ENCODE measurements at places on chromosomes 2 and 18.
A peak's percentile ranks its signal among the peaks of the same experiment; 100 is the strongest.

- DNase-seq: no peak
Observed at GRCh38 chr2:56476509-56477071, 292.8 kb downstream of the CCDC85A start.

DNA sequence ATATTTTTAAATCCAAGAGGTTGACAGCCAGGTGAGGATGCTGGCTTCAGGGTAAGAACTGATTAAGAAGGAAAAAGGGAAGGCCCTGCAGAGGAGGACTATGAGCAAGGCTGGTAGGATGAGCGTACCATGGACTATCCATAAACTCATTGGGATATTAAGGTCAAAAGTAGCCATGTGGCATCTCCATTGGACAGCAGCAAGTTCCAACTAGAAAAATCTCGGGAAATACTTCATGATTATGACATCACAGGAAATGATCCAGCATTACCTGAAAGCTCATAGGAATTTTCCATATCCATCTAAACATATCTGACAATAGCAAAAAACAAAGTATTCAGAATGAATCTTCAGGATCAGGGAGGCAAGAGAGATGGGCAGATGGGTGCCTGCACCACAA lies 34.2 kb downstream of the TGFA start:
- no peak for DNase-seq

DNA sequence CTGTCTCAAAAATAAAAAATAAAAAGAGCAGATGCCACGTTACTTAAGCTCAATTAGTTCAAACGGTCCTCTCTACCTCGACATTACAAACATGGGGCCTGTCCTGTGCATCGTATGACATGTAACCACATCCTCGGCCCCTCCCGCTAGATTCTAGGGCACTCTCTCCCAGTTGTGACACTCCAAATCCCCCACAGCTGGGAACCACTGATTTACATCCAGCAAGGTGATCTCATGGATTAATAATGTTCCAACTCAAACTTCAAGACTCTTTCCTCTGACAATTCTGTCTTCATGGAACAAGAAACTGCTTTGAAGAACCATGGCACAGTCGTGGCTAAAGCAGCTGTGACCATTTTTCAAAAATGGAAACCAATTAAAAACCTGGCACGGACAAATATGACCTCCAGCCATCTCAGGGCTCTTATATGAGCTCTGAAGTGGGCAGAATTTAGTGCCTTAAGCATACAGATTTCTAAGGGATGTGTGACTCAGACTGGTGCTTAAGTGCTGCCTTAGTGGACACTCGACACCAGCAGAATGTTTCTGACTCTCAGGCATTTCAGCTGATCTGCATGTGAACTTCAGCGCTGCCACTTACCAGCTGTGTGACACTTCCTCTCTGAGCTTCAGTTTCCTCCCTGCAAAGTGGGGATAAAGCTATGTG lies 31.7 kb upstream of the ASAP2 start:
- DNase-seq: peak; percentile 34

DNA sequence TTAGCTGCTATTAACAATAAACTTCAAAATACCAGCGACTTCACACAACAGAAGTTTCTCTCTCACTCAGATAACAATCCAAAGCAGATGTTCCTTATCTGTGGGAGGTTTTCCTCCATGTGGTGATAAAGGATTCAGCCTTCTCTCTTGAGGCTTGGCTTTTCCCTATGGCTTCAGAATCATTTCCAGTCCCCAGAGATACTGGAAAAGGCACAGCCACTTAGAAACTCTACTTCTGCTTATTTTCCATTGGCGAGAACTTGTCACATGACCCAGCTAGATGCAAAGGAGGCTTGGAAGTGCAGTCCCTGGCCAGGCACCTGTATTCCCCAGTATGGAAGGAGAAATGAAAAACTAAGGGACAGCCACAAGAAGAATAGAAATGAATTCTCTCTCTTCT lies 344.8 kb downstream of the MTX2 start:
- no peak for DNase-seq

- DNase-seq: no peak
Observed at GRCh38 chr18:67232991-67233390, 283.5 kb downstream of the DSEL start.

GRCh38 chr18:37574113-37574512 lies 8.5 kb upstream of the CELF4 start:
- DNase-seq: no peak

- no peak for DNase-seq
Observed at GRCh38 chr2:215435280-215435869, 493 bp downstream of the FN1 start.

- no peak for DNase-seq
Observed at GRCh38 chr2:202944816-202945215, 32.7 kb downstream of the CARF start.

- no peak for DNase-seq
Observed at GRCh38 chr2:15941871-15942710, 1.7 kb downstream of the MYCN start.

- no peak for DNase-seq
Observed at GRCh38 chr2:10575609-10576280, 114.0 kb downstream of the NOL10 start.

- DNase-seq: no peak
Observed at GRCh38 chr2:108118996-108119395, 120.8 kb upstream of the SULT1C3 start.

GRCh38 chr2:215699700-215700538 lies 264.1 kb upstream of the FN1 start:
- no peak for DNase-seq

DNA sequence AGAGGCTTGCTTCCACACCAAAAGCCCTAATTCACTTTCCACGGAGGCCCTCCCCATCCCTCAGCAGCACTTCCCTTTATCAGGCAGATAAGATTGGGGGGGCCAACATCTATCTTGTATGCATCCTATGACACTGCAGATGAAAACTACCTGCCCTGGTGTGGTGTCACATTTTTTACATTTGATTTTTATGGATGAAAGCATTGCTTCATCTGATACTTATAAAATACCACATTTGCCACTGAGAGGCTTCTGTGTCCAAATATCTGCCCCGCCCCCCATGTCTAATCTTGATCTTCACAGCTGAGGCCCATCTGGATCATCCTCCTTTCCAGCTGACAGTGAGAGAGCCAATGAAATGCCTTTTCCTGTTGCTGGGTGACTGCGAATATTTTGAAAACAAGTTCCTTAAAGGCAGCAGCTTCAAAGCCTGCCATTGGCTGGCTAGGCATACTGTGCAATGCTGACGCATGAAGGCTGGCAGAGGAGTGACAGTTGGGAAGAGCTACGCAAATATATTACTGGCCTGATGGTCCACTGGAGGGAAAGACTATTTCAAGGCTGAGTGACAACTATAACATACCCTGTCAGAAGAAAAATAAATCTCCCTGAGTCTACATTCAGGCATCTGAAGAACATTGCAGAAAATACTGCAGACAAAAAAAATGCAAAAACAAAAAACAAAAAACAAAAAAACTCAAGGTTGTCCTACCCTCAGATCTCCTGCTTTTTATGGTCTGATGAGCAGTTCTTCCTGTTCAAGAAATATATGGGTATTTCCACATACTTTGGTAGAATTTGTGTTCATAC lies 318.7 kb downstream of the PDE11A start:
- DNase-seq: peak; percentile 40

GRCh38 chr2:181183878-181184542 lies 203.6 kb downstream of the UBE2E3 start:
- no peak for DNase-seq

GRCh38 chr2:110662560-110662959 lies 15.3 kb downstream of the BUB1 start:
- no peak for DNase-seq

GRCh38 chr2:238891457-238892203 lies 43.7 kb downstream of the TWIST2 start:
- no peak for DNase-seq

- no peak for DNase-seq
Observed at GRCh38 chr2:48341551-48342133, 188.3 kb upstream of the STON1 start.

GRCh38 chr2:143390171-143390570 lies 261.0 kb downstream of the ARHGAP15 start:
- no peak for DNase-seq

DNA sequence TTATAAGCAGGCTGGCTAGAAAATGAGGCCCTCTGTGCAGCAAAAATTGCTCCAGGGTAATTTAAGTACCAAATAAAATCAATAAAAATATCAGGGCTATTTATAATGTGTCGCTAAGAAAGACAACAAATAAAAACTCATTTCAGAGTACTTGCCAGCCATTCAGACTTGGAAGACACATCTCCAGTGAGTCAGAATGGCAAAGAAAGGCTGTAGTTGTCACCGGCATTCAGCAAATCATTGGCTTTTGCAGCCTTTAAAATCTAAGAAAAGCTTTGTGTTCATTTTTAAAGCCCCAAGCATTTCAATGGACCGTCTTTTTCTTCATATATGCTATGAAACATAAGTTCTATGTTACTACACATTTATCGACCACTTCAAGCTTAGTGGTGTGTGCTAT lies 141.1 kb upstream of the HNMT start:
- DNase-seq: no peak

GRCh38 chr2:230778350-230779063 lies 65.9 kb downstream of the CAB39 start:
- DNase-seq: no peak

GRCh38 chr2:238216651-238217184 lies 13.2 kb upstream of the ILKAP start:
- DNase-seq: no peak

DNA sequence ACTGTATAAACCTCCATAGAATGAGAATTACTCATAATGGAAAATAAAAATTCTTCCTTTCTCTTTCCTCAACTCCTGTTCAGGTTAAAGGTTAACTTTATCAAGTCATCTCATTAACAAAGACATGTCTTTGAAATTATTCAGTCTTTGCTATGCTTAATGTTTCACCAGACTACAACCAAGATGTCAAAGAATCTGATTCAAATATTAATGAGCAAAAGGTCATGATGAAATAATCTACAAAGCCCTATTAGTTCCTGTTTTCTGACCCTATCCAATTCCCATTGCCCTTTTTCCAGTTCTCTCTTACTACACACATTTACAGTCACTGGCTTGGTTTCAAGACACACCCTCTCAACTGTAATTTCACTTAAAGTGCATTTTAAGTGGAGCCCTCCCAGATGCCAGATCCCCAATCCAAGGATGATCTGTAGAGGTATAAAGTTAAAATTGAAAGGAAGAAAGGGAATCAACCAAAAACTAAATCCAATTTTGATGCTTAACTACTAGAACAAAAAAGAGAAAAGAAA lies 246.9 kb upstream of the CYP26B1 start:
- no peak for DNase-seq

- DNase-seq: peak; percentile 48
Observed at GRCh38 chr2:176130147-176130956, 847 bp downstream of the HOXD8 start.

GRCh38 chr2:191560411-191560980 lies 117.4 kb upstream of the NABP1 start:
- DNase-seq: peak; percentile 70

DNA sequence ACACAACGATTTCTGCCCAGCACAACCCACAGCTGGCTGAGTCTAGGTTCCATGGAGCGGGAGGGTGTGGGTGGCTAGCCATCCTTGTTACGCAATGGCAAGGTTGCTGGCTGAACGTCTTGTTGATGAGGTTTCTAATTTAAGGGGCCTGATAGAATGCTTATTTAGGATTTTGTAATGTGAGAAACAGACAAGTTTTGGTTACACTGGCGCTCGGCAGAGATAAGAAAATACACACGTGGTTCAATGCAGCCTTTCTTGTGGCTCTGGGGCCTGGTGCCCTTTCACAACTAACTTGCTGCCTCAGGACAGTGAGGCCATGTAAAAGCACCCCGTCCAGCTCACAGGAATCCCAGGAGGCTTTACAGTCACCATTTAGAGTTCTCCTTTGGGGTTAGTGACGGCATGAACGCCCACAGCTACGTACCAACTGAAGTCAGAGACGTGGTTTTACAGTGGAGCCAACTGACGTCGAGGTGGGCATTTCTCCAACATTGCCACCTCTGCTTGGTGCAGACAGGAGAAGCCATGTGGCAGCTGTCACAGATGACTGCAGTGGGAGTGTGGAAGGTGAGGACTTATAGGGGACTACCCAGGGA lies 29.7 kb upstream of the PIEZO2 start:
- DNase-seq: no peak
